ENCODE measurements at places on chromosomes 3 and 15.

DNA sequence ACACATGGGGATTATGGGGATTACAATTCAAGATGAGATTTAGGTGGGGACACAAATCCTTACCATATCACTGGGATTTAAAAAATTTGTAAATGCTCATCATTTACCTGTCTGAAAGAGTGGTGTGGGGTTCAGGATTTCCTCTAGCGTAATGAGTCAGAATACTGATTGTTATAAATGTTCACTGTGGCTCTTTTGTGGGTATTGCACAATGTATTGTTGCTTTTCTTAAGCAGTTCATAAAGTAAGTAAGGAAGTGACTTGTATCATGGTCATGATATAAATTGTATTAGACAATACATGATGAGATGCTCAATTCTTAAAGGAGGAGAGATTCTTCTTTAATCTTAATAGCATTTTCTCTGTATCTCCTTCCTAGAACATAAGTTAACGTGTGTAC is 262.1 kb downstream of the CNTN4 start:
- no peak for DNase-seq

- no peak for DNase-seq
Observed at GRCh38 chr3:61505197-61505596, 56.2 kb upstream of the PTPRG start.

- DNase-seq: no peak
Observed at GRCh38 chr3:120344349-120344748, 4.8 kb downstream of the LRRC58 start.

GRCh38 chr3:30770387-30770786 is 124.1 kb downstream of the GADL1 start:
- no peak for DNase-seq

GRCh38 chr15:71800835-71801745 is 9.3 kb upstream of the NR2E3 start:
- no peak for DNase-seq

DNA sequence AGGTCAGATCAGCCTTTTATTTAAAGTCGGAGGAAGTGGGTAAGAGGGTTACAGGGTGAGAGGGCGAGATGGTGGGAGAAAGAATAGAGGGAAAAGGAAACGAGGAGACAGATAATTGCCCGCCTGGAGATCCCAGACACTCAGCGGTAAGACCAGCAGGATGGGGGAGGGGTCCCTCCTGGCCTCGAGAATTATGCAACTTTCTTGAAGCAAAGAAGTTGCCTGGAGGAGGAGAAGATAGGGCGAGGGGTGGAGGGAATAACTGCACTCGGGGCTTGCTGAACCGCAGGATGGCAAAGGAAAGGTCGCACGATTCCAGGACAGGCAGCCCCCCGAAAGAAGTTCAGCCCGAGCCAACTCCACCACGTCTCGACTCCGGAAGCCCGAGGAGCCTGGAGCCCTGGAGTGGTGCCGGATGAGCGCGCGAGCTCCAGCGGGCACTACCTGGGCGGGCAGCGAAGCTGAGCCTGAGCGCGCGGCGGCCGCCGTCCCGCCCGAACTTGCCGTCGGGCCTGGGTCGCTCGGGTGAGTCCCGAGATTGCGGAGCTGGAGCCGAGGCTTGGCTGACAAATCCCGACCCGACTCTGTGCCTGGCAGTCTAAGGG is 402 bp downstream of the WWTR1 start:
- DNase-seq: no peak

DNA sequence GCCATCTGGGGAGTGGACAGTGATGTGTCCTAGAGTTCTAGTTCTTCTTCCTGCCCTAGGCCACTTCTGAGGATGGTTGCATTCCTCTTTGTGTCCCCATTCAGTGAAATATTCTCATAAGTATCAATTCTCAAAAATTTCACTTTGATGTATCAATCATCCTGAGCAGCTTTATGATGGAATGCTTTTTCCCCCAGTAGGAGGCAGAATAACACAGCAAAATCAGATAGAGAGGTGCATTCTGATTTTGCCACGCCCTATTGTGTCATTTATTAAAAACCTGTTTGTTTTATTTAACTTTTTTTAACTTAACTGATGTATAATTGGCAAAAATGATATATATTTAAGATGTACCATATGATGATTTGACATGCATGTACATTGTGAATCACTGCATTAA is 656.0 kb upstream of the GRM7 start:
- DNase-seq: no peak

GRCh38 chr3:125128861-125129501 is 73.2 kb upstream of the HEG1 start:
- DNase-seq: no peak

GRCh38 chr3:61857297-61857696 is 295.9 kb downstream of the PTPRG start:
- DNase-seq: no peak

- DNase-seq: no peak
Observed at GRCh38 chr3:196354132-196354531, 15.9 kb upstream of the TM4SF19 start.

DNA sequence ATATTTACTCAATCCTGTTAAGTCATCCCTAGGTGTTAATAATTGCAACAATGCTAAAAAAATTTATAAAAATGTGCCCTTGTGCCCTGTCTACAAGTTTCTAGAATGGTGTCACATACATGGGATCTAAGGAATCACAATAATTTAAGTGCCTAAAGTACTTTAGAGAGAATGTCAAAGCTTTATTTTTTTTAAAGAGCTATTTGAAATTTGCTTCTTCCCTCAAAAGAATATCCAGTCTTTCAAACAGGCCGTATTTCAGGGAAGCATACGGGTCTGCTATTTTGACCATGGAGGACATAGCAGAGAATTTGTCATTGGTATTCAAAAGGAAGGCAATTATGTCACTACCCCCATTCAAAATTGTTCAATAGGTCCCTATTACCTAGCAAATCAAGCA is 29.7 kb downstream of the MEIS2 start:
- DNase-seq: no peak

DNA sequence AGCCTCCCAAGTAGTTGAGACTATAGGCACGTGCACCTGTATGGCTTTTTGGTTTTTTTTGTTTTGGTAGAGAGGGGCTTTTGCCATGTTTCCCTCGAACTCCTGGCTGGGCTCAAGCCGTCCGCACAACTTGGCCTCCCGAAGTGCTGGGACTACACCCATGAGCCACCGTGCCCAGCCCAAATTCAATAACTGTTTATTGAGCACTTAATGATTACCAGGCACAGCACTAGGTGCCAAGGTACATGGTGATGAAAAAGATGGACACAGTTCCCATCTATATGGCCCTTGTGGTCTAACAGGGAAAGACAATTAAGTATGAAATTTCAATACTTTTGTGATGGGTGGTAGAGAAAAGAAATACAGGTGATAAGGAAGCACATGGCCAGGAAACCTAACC is 35.8 kb upstream of the ZNF148 start:
- DNase-seq: no peak

DNA sequence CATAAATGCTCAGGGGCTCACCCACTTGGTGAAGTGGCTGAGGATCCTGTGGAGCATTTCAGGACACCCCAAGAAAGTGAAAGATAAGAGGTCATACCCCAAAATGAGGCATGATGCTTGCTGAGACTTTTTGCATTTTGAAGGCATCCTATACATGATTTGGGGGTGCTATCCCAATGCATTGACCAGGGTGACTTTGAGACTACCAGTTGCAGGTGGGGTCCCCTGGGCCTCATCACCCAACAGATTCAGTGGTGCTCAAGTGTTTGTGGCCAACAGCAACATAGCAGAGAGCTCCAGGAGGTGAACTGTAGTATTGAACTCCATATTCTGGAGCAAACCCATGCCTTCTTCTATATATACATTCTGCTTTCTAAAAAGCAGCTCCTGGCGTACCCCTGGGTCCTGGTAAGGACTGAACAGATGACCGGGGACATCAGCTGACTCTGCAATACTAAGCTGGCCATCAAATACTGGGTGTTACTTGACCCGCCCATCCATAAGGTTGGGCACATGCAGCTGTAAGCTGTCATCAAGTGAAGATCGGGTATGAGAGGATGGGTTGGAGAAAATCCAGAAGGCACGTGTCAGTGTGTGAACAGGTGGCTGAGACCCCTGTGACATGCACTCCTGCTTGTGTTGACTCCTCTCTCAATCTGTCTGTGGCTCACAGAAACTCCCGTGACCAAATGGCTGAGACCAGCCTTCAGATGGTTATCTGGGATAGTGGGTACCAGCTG is 143.3 kb downstream of the KLF13 start:
- no peak for DNase-seq

DNA sequence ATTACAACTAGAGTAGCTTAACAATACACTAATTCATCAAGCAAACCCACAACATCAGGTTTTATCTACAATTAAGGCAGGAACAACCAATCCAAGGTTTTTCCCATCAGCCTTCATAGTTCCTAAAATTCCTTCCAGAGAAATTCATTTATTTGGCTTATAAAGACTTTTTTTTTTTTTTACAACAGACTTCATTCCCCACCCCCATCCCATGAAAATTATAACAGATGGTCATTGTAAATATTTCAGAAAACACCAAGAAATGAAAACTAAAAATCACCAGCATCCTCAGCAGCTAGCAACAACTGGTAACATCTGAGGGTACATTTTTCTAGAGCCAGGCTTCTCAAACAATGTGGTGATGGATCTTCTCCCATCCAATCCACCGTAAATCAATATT is 11.0 kb downstream of the SH3BP5 start:
- DNase-seq: no peak

DNA sequence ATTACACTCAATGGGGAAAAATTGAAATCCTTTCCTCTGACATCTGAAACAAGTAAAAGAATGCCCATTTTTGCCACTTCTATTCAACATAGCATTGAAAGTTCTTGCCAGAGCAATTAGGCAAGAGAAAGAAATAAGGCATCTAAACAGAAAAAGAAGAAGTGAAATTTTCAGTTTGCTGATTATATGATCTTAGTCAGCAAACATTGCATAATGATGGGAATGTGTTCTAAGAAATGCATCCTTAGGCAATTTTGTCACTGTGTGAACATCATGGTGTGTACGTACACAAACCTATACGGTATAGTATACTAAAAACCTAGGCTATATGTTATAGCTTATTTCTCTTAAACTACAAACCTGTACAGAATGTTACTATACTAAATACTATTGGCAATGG is 278.0 kb downstream of the CGGBP1 start:
- DNase-seq: no peak

DNA sequence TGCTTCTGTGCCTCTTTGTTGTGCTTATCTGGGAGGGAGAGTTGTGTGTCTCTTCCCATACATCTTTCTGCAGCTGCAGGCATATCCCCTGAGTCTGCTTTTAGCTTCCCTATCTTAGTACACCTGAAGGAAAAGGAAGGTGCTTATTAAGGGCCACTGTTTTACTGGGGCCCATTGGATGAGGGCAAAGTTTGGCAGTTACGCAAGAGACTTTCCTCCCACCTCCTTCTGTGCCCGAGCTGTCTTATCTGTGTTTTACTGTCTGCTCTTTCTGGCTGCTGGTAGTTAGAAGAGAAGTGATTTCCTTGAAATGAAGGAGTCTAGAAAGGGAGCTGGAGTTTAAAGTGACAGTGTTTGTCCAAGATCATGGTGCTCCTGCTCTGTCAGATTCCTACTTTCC is 66.5 kb downstream of the GABRG3 start:
- DNase-seq: no peak

DNA sequence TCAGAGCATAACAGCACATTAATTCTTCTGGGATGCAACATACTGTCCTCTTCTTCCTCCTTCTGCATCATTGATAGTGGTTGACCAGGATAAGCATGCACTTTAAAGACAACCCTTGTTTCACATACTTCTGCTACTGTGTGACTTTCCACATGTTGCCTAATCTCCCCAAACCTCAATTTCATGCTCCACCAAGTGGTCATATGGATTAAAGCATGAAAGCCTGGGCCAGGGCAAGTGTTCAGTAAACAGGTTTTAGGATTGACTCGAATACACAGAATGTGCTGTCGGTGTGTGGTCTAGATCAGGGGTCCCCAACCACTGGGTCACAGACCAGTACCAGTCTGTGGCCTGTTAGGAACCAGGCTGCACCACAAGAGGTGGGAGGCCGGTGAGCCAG is 22.5 kb upstream of the BFSP2 start:
- no peak for DNase-seq

- DNase-seq: no peak
Observed at GRCh38 chr3:4071481-4072184, 231.5 kb upstream of the SETMAR start.

GRCh38 chr3:72060447-72061034 is 275.6 kb upstream of the PROK2 start:
- DNase-seq: peak; percentile 47

DNA sequence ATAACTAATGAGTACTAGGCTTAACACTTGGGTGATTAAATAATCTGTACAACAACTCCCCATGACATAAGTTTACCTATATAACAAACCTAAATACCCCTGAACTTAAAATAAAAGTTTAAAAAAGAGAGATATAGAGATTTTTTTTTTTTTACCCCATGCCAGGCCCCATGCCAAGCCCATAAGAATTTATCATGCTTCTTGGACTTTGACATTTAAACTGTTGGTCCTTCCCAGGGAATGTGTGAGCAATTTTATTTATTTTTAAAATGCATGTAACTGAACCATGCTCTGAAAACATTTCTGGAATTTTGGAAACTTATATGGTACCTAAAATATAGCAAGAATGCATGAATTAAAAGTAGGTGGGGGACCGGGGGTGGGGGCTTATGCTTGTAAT is 26.3 kb downstream of the KLHL6 start:
- no peak for DNase-seq

GRCh38 chr3:22960105-22960984 is 242.8 kb upstream of the UBE2E2 start:
- no peak for DNase-seq

DNA sequence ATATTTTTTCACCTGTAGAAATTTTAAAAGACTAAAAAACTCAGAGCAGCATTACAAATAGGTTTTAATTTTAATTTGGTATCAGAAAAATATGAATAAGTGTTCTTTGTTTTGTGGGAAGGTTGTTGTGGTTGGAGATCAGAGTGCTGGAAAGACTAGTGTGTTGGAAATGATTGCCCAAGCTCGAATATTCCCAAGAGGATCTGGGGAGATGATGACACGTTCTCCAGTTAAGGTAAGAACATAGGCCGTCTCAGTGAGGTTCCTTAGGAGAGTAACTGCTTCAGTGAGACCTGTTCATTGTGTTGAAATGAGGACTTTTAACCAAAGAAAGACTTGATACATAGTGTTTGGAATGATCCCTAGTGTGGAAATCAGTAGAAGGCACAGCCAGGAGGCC is 44.8 kb downstream of the OPA1 start:
- no peak for DNase-seq

GRCh38 chr15:63501256-63502089 is 2.9 kb upstream of the USP3 start:
- DNase-seq: no peak

DNA sequence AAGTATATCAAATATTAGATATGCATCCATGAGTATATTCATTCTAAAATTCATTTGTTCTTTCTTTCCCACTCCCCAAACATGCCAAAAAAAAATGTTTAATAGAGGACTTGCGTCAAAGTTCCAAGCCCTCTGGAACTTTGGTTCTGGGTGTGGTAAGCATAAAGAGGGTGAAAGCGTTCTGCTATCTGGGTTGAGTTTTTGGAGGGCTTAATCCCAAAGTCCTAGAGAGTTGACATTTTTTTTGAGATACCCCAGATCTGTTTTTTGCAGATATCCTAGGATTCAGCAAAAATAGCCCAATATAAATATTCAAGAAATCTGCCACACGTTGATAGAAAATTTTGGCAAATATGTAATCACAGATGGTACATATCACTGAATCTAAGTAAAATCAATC is 424.3 kb upstream of the CBLB start:
- no peak for DNase-seq

GRCh38 chr15:82020625-82021394 is 25.0 kb downstream of the MEX3B start:
- no peak for DNase-seq

- no peak for DNase-seq
Observed at GRCh38 chr3:183410280-183410679, 18.1 kb downstream of the MCF2L2 start.

GRCh38 chr3:16205156-16205870 is 30.8 kb downstream of the GALNT15 start:
- no peak for DNase-seq
